ENCODE measurements at places on chromosomes 6 and 20.

DNA sequence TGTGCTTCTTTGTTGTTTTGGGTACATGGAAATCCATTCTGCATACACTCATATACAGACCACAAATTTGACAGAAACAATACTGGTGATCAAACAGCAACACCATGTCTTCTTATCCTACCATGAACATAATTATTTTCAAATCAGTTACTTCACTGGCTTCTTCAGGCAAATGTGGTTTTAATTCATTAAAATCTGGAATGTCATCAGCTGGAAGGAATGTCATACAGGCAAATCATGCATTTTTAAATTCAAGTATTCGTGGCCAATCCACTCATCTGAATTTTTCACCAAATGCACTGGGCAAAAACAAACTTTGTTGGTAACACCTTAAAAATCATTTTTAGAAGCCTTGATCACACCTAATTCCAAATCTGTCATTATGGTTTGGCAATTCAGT lies 59.3 kb downstream of the KIF6 start:
- DNase-seq = no peak

DNA sequence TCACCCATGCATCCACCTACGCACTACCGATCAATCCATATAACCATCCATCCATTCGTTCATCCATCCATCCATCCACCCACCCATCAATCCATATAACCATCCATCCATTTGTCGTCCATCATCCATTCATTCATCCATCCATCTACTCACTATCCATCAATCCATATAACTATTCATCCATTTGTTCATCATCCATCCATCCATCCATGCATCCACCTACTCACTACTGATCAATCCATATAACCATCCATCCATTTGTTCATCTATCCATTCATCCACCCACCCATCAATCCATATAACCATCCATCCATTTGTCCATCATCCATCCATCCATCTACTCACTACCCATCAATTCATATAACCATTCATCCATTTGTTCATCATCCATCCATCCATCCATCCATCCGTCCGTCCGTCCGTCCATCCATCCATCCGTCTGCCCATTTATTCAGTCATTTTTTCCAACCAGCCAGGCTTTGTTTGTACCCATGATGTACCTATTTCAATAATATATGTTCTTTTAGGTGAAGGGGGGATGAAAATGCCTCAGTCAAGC lies 6.1 kb upstream of the BPIFB6 start:
- no peak for DNase-seq

DNA sequence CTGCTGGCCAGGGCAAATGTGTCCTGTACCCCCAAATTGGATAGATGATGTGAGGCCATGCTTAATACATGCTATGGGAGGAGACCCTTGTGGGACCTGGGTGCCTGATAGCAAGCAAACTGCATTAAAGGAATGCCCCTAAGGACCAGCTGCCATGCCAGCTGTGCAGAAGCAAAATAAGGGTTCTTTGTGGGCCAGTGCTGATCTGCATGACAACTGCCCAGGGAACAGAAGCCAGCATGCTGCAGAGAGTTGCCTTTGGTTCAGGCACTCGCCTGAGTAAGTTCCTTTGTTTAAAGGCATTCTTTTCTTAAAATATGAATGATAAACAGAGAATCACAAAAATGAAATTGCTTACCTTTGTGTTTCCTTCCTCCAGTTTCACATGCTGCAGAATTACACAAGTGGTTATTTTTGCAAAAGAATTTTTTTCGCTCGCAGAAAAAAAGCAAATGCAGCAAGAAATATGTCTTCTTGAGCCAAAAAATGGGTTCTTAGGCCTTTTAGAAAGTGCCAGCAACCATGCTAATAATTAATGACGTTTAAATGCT lies 6.9 kb upstream of the SYNDIG1 start:
- no peak for DNase-seq

DNA sequence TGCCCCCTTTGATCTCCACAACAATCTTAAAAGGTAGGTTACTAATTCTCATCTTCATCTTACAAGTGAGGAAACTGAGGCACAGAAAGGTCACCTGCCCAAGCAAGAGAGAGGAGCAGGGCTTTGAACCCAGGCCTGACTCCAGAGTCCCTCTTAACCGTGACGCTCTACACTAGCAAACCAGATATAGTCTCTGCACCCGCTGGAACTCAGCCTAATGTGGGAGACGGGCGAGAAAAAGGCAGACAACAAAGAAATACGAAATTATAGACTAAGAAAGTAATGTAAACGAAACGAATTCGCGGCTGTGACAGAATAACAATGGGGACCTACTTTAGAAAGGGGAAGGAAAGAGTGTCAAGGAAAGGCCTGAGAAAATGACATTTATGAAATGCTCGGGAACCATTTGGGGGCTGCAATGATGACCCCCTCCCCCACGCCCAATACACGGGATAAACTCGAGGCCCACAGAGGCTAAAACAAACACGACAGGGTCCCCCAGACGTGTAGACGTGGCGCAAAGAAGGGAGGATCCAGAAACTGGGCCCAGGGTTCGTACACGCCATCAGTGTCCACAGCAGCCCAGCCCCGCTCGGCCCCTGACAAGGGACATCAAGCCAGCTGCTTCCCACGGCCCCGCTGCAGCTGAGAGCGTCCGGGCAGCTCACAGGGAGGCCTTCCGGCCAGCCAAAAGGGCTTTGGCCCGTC lies 637 bp downstream of the TRPC4AP start:
- DNase-seq = no peak

DNA sequence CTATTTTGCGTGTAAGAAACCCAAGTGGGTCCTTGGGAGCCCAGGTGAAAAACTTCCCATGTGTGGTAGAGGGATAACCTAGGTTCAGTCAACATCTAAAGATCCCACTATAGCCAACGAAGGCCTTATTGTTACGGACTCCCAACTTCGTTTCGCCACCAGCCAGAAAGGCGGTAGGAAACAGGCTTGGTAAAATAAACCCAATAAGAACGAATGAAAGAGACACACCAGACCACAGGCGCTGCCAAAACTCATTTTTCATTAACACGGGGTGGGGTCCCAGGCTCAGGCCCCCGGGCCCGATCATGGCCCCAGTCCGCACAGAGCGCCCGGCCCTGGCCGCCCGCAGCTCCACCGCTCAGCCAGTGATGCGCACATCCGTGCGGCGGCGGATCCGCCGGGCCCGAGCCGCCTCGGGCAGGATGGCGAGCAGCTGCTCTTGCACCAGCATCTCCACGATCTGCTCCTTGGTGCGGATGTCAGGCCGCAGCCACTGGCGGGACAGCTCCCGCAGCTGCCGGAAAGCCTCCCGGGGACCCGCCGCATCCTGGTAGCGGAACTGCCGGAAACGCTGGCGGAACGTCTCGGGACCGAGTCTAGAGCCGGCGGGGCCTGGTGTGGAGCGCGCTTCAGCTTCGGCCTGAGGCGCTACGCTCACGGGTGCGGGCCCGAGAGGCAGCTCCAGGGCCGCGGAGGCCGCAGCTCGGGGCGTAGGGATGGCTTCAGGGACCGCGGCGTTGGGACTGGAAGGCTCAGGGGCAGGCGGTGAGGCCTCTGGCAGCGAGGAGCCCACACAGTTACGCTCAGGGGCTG lies 709 bp downstream of the SCAND1 start:
- DNase-seq = peak; percentile 34

DNA sequence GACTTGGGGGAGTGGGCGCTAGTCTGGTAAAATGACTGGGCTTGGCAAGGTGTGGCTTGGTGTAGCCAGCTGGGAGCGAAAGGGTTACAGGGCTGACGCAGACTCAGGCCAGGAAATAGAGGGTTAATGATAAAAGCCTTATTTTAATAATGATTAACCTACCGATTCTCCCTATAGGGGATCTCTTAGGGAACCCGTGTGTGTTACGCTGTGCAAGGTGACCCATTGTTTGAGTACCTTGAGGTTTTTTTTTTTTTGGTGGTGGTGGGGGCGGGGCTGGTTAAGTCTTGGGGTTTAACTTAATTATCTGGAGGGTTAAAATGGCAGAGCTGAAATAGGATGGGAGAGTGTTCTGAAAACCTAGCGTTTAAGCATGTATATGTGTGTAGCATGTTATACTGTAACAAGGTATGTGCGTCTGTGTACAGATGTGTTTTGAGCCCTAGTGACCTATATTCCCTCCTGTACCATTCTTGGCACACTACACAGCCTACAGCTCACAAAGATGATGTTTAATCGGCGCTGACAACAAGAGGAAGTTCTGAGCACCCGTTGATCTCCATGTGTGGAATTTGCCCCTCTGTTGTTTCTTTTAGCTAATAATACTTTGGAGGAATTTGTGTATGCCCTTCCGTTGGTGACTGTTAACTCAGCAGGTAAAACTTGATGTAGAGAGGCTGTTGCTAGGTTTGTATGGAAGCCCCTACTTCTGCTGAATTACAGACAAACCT lies 1.3 kb downstream of the CARMIL1 start:
- DNase-seq = no peak

DNA sequence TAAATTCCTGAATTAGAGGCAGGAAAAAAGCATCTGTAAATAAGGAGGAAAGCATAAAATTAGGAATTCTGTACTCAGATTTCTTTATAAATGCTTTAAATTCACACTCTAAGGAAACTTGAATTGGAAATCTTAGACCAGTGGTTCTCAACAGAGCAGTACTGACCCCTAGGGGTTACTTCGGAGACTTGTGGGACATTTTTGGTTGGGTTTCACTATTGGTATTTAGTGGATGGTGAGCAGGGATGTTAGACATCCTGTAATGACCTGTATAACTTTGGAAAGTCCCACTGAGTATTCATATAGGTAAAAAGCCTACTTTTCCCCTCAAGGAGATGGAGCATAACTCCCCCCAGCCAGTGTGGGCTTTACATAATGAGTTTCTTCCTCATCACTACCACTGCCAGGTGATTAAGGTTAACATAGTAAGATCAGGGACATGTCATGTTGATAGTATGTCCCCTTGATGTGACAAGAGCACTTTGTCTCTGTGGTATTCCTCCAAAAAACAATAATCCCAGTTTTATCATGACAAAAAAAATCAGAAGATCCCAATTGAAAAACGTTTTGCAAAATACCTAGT lies 31.0 kb downstream of the GLO1 start:
- DNase-seq = peak; percentile 13

DNA sequence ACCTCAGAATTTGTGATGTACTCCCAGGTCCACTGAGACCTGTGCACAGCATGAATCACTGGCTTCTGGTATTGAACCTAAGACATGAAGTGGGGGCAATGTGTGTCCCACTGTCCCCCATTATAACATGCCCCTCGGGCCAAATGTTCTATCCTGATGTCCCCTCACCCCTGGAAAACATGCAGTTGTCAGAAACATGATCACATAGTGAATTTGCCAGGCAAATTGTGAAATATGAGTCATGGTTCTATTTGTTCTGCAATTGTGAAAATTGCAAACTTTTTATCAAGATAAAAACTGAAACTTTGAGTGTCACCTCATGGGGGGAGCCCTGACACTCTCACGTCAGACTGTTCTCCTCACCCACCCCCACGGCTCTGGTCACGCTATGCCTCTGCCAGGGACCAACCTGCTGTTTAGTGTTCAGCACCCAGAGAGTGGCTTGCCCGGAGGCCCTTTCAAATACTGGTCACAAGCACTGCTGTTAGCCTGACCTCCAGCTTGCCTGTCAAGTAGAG lies 305.3 kb downstream of the CLIC5 start:
- peak; percentile 78 for DNase-seq

- DNase-seq = no peak
Measured at GRCh38 chr6:163573503-163574179, 159.1 kb downstream of the QKI start.

- DNase-seq = no peak
Measured at GRCh38 chr20:61543931-61544745, 292.1 kb downstream of the CDH4 start.

GRCh38 chr6:101231606-101232235 lies 161.8 kb upstream of the GRIK2 start:
- DNase-seq = no peak

DNA sequence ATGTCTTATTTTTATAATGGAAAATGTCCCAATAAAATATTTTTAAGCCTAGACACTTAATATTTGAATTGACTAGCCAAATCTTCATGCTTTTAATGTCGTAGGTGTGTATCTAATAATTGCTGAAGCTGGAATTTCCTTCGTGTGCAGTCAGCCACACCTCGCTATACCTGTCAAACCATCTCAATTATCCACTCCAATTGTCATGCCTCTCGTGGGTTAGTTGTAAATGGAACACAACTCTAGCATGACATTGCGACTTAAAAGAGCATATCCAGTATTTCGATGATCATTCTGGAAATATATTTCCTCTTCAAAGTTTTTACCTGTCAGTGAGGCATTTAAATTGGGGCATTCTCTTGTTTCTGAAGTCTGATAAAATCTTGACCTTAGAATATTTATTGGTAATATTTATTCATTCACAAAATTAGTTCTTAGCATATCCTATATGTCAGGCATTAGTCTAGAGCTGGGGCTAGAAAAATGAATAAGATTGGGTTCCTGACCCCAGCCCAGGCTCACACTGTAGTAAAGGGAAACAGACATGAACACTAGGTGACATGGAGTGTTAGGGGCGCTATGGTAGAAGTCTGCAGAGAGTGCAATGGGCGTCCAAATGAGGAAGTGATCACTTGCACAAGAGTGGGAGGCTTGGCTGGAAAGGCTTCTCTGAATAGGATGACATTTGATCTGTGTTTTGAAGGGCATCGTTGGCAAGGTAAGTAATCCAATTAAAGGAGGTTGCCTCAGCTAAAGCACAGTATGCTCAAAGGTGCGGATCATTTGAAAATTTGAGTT lies 11.0 kb upstream of the CFAP206 start:
- DNase-seq = no peak

- DNase-seq = no peak
Measured at GRCh38 chr20:31835977-31836852, 9.2 kb downstream of the FOXS1 start.

GRCh38 chr20:19497064-19497463 lies 261.0 kb upstream of the RIN2 start:
- DNase-seq = no peak
